Left cardiac atrium (tissue), 4 donors: ENCODE measurements at places on chromosomes 12 and 14. TPM values are rescaled to one million over a fixed set of nuclear protein-coding genes. Genes with fewer than 3 reads are reported as not detected.

DNA sequence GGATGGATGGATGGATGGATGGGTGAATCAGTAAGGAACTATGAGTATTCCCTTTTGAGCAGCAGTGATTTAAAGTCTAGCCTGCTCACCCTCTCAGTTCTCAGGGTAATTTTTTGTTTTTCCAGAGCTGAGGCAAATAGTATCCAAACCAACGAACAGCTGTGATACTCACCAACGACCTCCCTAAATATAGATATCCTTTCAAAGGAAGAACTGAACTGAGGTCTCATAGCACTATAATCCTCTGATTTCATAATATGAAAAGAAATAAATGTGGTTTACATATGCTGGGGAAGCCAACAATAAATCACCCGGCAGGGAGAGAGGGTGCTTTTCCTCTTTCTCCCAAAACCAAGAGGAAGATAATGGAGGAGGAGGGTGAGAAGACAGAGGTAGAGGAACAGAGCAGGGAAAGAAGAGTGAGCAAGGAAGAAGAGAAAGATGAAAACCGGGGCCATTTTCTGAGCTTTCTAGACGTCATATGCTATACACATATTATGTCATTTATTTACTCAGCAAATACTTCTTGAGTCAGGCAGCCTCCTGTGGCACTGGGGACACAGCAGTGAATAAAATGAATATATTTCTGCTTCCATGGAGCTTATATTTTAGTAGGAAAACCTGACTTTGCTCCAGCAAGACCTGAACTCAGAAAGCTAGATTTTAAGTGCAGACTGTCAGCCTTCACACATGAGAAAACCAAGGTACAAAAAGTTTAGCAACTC is 710.7 kb upstream of the TBX3 start:
- no peak for DNase-seq

DNA sequence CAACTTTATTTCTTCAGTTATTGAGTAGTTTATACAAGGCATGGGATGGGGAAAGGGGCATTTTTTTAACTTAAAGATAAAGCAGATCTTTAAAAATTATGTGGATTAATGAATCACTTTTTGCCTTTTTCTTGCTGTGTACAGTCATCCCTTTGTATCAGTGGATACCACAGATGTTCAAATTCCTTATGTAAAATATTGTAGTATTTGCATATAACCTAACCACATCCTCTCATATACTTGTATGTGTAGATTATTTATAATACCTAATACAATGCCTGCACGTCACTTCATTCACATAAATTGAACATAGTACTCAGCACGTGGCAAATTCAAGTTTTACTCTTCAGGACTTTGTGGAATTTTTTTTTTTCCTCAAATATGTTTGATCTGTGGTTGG is 66.5 kb upstream of the MON2 start:
- no peak for DNase-seq

DNA sequence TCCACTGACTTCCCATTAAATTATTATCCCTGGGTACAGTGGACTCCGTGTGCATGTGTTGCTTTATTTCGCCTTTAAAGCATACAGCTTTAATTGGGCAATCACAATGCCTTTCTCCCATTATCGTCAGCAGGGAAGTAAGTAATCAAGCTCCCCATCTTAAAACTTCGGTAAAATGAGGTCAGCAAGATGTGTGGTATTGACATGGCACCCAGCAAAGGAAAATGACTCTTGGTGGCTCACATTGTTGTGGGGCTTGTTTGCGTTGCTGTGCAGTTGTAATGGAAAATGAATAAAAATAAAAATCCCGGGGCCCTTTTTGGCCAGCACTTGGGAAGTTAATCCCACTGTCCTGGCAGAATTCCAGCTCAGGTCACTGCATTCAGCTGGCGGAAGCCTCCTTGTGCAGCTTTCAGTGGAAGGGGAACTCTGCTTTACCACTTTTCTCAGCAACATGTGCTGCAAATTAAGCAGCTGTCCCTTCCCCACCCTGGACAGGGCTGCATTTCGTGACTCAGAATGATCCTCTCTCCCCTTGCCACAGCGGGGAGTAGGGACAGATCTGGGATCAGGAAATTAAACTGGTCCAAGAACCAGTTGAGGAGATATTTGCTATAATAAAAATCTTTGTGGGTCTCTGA is 13.9 kb upstream of the ATP2A2 start:
- peak; percentile 64 for DNase-seq

DNA sequence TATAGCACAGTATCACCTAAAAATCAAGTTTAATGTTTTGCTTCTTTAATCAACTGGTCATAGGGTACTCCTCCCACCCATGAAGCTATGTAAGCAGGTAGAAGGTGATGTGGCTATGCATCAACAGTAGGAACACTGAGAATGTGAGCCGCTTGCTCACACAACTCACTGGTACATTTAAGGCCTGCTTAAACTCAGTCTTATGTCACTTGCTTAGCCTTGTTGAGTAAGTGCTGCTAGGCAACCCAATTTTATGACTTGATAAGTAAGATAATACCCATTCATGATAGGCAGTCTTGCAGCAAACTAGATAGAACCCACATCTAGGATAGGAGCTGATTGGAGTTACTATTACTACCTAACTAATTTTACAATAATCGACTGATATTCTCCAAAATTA is 70.0 kb upstream of the BMP4 start:
- no peak for DNase-seq

GRCh38 chr14:101813833-101814232 is 52.3 kb downstream of the PPP2R5C start:
- no peak for DNase-seq

- DNase-seq = no peak
Observed at GRCh38 chr12:27290501-27291168, 42.0 kb upstream of the BMAL2 start.

DNA sequence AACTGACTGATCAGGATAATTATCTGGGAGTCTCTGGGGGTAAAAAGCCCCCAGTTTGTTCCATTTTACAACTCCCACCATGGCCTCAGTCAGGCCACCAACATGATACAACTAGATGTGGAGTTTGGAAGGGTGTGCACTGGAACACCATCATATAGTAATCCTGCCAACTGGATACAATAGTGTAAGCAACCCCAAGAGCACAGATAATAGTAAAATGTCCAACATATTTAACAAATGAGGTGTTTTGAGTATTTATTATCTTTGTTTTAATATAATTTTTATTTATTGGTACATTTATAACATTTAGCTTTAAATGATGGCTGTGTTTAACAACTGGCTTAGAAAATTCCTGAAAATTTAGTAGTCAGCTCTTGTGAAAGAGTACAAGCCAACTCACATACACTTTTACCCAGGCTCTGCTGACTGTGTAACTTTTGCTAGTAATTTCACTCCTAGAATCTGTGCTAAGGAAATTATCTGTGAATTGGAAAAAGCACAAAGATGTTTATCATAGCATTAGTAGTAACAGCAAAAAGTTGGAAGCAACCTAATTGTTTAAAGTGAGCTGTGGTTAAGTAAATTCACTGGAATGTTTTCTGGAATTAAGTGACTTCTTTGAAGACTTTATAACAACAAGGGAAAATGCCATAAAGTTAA is 196.8 kb downstream of the RAD51B start:
- DNase-seq = no peak

GRCh38 chr12:25151476-25151875 is 43.5 kb downstream of the DNAI7 start:
- peak; percentile 65 for DNase-seq

- DNase-seq = no peak
Observed at GRCh38 chr12:14833952-14834351, 9.4 kb downstream of the ART4 start.

DNA sequence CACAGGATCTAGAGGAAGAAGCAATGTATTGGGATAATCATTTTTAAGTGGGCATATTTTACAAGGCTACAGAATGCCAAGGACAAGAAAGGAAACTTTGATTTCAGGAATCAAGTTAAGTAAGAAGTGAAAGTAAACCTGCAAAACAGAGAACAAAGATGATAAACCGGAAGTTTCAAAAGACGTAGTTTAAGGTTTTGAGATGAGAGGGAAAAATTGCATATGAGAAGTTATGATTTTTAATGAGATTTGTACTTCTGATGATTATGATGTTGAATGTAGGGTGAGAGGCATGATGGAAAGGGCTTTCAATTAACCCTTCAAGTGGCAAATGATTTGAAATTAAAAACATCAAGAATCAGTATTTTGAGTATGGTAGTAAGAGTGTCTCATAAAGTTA is 134.9 kb downstream of the CAPZA3 start:
- DNase-seq = no peak

Gene KRT2
- not detected for total RNA-seq

Gene SIX1
- total RNA-seq = 0.77 TPM

Gene C12orf43
- 8.8 TPM for total RNA-seq

Gene OR4N5
- not detected for total RNA-seq
